Activated CD4-positive, CD25-positive, alpha-beta regulatory T cell treated with anti-CD3 and anti-CD28 coated beads, Interleukin-2, amount 50 U/mL, for 24 hours (primary cell): ENCODE measurements at places on chromosomes 4 and X.

DNA sequence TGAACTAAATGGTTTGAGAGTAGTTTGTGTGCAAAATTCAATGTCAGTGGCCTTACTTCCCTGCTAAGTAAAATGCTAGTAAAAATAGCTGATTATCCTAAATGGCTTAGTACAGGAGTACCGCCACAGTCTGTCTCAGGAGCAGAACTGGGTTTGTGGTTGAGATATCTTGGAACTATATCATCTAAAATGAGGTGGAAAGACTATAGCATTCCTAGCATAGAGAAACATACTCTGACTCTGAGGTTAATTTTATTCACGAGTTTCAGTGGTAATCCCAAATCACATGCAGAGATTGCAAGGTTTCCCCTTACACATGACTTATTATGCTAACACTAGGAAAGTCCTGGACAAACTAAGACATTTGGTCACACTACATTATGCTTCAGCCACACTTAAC is 70.4 kb downstream of the OR13H1 start:
- no peak for ATAC-seq

DNA sequence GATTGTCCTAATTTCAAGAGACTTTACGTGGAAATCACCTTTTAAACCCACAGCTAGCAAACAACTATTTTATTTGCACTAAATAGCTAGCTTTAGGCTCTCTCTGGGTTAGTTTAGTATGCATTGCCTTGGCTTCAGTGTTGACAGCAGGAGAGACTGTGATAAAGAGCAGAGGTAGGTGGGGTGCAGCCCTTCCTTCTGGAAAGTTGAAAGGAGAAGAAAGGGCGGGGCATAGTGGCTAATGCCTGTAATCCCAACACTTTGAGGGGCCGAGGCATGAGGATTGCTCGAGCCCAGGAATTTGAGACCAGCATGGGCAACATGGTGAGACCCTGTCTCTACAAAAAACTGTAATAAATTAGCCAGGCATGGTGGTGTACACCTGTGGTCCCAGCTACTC is 29.0 kb upstream of the TMEM154 start:
- ATAC-seq = no peak

- no peak for ATAC-seq
Observed at GRCh38 chr4:24775032-24775605, 20.3 kb upstream of the SOD3 start.

DNA sequence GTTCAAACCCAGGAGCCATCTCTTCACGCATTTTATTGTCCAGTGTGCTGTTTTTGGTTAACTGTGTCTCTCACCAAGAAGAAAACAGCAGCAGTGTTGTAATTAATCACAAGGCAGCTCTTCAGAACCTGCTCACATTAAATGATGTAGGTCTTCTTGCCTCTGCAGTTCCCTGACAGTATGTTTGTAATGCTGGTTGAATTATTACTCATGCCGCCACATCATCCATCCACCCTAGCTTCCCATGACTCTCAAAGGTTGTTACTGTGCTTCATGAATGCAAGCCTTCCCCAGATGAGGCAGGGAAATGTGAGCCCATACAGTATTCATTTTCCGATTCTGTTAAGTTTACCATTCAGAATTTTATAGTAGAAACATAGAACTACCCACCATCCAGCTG is 17.4 kb downstream of the TLR10 start:
- no peak for ATAC-seq

GRCh38 chr4:10161146-10161545 is 44.5 kb upstream of the WDR1 start:
- ATAC-seq = no peak

GRCh38 chr4:126221717-126222340 is 907.1 kb downstream of the FAT4 start:
- no peak for ATAC-seq
